ENCODE measurements at places on chromosomes 2 and 18.

- DNase-seq, result no peak
Measured at GRCh38 chr18:55549474-55550104, 38.4 kb downstream of the TCF4 start.

GRCh38 chr18:66607632-66608031 lies 3.7 kb upstream of the CDH19 start:
- no peak for DNase-seq

DNA sequence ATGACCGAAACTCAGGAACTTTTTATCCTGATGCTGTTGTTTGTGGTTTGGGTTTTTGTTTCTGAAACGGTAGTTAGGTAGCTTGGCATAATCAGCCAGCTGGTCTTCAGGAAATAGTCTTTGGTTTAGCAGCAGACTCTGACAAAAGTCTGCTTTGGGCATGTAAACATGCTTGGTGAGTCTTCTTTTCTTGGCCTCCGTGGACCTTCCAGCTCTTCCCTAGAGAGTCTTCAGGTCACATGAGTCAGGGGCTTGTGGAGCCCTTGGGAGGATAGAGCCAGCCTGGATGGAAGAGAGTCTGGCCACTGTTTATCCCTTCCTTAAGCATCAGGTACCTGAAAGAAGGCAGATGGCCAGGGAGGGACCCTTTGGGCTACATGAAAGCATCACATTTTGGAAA lies 154.5 kb downstream of the MGAT5 start:
- peak; percentile 60 for DNase-seq

DNA sequence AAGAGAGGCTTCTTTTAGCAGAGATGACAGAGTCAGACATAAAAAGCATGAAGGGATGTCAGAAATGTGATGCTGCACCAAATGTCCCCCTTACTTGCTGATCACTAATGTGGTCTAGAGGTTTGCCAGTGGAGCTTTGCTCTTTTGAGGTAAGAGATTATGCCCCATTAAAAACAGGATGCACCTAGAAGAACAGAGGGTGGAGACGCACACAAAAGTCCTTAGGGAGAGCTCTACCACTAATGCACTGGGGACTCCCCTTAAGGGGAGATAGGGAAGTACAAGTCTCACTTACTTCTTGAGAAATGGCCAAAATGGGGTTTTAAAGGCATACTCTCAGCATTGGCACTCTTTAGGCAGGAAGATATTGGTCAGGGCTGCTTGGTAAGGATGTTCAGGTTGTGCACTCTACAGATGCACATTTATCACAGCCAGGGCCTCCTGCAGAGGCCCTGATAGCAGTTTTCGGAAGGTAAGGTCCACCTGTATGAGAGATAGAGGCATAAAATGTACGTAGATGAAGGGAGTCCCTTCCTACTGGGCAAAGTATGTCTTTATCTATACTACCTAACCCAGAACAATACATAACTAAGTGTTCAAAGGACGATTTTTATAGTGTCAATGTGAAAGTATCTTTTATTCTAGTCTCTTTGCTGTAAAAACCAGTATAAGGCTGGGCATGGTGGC lies 17.0 kb upstream of the SCYGR1 start:
- DNase-seq, result no peak

GRCh38 chr18:55240978-55241377 lies 281.7 kb upstream of the CCDC68 start:
- DNase-seq, result no peak

GRCh38 chr2:8234253-8234652 lies 447.6 kb upstream of the ID2 start:
- no peak for DNase-seq

- DNase-seq, result no peak
Measured at GRCh38 chr2:1548910-1549673, 135.8 kb downstream of the TPO start.

DNA sequence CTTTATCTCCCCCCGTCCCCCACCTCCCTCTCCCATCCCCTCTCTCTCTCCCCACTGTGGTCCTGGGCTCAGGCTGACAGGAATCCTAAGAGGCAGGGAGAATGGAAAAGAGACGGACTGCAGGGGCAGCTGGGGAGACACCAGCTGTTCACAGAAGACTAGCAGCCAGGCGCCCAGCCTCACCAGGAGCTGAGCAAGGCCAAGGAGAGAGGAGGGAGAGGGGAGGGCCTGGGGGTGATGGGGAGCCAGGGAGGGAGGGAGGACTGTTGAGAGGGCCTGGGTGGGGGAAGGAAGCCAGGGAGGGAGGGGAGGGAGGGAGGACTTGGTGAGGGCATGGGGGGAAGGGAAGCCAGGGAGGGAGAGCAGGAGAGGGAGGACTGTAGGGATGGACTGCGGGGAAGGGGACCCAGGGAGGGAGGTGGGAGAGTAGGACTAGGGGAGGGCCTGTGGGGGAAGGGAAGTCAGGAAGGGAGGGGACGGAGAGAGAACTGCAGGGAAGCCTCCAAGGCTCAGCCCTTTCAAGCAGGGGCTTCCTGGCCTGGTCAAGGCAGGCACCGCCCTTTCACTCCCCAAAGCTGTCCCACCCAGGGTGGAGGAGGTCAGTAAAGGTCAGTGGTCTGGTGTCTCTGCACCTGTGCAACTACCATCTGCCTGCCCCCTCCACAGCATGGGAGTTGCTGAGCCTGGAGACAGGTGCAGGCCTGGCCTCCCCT lies 517.7 kb upstream of the MYT1L start:
- no peak for DNase-seq
